ENCODE measurements at places on chromosomes 12 and 14.
A peak's percentile ranks its signal among the peaks of the same experiment; 100 is the strongest.

DNA sequence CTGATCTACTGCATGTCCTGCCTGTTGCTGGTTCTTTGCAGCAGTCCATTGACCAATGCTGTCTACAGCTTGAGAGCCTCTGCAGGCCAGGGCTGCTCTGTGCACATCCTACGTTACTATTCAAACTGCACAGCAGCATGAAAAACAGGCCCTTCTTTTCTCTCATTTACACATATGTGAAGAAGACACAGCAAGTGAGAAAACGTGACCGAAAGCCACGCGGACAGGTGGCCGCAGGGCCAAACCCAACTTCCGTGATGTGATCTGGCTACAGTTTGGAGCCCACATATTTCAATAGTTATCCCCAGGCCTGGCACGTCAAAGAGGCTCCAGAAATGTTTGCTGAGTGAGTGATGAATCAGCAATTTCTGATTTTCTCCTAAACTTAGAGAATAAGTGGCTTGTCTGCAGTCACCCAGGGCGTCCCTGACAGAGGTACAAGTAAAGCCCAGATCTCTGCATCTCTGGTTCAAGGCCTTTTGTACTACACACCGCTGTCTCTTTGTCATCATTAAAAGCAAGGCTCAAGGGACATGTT lies 17.9 kb upstream of the TCL1B start:
- DNase-seq = no peak

DNA sequence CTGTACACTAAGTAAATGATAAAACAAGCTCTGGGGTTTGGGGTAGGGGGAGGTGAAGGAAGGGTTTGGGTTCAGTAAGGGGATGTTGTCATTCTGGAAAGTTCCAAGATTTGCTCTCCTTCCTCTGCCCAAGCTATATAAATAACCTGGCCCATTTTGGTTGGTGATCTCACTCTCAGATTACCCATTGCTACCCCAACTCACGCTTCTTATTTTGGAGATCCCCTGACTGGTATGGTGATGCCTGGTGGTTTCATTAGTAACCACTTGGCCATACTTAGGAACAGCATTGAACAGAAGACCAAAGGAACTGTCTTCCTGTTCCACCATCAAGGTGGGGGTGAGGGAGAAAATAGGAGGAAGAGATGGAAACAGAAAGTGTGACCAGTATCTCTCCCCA lies 259.6 kb upstream of the TBX3 start:
- DNase-seq = no peak

- DNase-seq = no peak
Measured at GRCh38 chr14:104778694-104779331, 16.7 kb downstream of the AKT1 start.

DNA sequence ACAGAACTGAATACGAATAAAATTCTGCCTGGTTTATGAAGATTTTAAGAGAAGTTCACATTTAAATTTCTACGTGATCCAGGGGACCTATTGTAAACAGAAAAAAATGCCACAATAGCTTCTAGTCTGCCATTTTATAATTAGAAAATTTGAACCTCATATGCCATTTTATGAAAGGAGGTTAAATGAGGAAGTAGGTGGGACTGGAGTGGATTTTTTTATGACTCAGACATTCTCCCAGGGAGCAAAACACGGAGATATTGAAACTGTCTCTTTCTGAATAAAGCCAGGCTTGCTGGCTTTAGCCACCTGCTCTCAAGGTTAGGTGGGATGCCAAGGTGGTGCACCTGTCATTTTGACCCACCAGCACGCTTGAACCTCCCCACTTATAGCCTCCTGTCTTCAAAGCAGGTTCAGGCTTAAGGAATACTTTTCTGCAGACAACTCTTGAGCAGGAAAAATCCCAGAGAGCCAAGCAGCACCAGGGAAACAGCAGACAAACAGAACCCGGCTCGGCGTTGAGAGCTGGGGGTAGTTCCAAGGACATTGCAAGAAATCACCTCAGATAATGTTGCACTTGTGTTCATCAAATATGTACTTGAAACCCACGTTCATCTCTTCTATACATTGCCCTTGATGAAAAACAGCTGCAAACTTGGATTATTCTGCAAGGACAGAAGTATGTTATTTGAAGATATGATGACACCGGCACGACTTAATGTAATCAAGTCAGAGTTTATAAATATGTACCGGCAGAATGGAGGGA lies 203.7 kb downstream of the PPM1H start:
- DNase-seq = no peak

DNA sequence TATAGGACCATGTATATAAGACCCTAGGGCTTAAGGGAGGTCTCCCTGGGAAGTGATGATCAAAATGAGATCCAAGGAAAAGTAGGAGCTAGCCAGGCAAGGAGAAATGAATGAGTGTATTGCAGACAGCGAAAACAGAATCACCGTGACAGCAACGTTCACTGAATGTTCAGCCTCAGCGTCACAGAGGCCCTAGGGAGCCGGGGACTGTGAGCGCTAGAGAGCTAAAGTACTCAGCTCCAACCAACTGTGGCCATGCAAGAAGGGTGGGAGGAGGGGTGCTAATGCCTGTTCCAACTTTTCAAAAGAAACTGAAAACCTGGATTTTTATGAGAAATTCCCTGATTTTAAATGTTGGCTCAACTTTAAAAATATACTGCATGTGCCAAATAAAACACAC lies 105.5 kb upstream of the CCND2 start:
- no peak for DNase-seq

GRCh38 chr12:51156245-51156765 lies 16.6 kb downstream of the TFCP2 start:
- no peak for DNase-seq

DNA sequence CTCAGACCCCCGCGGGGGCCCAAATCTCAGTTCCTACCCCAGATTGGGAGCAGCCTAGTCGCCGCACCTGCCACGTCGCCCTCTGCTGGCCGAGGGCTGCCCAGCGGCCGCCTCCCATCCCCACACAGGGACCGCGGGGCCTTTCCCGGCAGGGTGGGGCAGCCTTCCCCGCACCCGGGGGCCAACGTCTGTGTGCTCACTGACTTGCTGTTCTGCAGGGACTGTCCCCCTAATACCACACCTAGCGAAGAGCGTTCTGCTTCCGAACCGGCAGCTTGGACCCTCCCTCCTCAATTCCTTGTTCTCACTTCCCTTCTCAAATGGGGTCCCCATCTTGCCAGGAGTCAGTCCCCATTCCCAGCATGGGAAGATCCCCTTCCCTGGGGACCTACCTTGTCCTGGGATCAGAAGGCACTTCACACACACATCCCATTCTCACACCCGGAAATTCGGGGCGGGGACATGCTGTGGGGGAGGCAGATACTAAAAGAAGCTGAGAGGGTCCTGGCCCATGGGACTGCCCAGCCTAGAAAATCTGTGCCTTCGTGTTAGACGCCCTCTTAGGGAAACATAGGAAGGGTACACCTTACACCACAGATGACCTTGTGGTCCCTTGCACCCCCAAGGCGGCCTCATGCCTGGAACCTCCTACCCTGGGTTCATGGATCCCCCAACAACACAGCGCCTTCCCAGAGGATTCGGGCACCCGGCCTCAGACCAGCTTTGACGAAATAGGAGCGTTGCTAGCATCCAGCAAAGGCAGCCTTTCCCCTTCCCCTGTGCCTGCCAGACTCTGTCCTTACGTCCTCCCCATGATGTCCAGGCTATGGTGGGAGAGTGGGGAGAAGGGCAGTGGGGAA lies 16.4 kb downstream of the ACVRL1 start:
- peak; percentile 34 for DNase-seq

GRCh38 chr14:74265301-74265965 lies 26.2 kb downstream of the VSX2 start:
- no peak for DNase-seq

DNA sequence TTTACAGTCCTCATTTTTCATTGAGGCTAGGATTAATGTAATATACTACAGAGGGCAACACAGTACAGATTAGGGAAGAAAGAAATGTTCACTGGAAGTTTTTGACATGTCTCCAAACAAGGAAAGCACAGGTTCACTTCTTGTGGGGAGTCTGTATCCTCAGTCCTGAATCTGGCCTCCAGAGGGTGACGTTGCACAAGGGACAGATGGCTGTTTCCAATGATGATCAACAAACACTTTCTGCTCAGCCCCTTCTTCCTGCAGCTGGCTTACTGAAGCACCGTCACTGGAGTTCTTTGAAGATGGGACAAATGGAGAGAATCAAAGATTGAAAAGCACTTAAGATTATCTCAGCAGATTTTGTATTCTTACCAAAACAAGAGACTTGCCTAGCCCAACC lies 123.3 kb upstream of the OR4E1 start:
- DNase-seq = no peak

DNA sequence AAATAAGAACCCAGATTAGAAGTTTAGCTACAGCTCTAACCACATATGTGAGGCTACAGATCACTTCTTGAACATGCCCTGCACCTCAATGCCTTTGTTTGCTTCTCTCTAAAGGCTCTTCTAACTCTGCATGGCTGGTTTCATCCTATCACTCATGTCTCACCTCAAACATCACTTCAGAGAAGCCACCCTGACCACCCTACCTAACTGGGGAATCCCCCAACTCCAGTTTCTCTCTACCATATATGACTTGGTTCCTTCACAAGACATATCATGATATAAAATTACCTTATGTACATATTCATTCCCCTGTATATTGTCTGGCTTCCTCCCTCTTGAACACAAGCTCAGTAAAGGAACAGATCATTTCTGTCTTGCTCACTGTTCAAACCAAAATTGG lies 250.2 kb upstream of the GRIP1 start:
- no peak for DNase-seq

DNA sequence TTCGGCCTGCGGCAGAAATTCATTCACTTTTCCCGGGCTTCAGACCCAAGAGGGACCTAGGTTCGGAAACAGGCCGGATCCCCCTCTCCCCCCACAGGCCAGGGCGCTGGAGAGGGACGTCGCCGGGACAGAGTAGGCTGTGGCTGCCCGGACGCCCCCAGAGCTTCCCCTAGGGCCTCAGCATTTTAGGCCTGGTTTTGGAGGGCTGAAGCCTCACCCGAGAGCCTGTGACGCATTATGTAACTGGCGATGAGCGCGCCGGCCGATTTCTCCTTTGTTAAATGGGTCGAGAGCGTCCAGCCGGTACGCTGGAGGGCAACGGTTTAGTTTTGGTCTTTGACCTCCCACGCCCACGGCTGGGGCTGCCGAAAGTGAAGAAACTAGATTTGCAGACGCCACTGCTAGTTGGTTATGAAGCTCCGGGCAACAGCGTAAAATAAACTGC lies 657 bp downstream of the PEBP1 start:
- peak; percentile 5 for DNase-seq

- no peak for DNase-seq
Measured at GRCh38 chr14:99064262-99064954, 207.6 kb downstream of the BCL11B start.

- DNase-seq = no peak
Measured at GRCh38 chr12:79555028-79555925, 135.5 kb downstream of the PAWR start.

GRCh38 chr14:33019346-33019745 lies 80.7 kb downstream of the NPAS3 start:
- DNase-seq = no peak

DNA sequence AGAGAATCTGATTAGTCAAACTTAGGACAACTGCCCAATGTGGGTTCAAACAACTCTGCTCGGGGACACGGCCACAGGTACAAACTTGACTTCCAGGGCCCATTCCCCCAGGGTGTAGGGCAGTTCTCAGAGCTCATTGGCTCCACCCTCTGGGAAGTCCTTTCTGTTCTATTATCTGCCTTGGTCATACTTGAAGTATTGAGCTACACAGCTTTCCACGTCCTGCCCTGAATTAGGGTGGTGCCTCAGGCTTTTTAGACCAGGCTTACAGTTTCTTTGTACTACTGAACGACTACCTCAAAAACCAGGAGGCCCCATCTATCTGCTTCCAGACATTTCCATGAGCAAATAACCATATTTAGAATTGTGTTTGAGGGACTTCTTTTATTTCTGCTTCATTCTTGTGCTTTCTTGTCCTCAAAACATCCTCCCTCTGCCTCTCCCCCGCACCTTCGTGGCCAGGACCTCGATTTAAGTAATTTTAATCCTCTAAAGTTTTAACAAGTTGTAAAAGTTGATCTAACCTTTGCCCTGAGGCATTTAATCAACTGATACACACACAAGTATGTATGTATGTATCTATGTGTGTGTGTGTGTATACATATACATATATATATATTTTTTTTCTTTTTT lies 281.7 kb upstream of the AMIGO2 start:
- DNase-seq = no peak

DNA sequence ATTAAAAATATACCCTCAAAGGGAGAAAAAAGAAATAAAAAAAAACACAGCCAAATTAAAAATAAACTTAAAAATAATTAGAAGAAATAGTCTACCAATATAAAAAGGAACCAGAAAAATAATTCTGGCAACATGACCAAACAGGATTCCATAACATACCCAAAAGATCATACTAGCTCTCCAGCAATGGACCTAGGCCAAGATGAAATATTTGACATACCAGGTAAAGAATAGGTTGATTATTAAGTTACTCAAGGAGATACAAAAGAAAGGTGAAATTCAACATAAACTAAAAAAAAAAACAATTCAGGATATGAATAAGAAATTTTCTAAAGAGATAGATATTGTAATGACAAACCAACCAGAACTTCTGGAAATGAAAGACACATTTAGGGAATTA lies 121.3 kb upstream of the SCAF11 start:
- no peak for DNase-seq

- no peak for DNase-seq
Measured at GRCh38 chr12:71771069-71771468, 16.4 kb downstream of the RAB21 start.

DNA sequence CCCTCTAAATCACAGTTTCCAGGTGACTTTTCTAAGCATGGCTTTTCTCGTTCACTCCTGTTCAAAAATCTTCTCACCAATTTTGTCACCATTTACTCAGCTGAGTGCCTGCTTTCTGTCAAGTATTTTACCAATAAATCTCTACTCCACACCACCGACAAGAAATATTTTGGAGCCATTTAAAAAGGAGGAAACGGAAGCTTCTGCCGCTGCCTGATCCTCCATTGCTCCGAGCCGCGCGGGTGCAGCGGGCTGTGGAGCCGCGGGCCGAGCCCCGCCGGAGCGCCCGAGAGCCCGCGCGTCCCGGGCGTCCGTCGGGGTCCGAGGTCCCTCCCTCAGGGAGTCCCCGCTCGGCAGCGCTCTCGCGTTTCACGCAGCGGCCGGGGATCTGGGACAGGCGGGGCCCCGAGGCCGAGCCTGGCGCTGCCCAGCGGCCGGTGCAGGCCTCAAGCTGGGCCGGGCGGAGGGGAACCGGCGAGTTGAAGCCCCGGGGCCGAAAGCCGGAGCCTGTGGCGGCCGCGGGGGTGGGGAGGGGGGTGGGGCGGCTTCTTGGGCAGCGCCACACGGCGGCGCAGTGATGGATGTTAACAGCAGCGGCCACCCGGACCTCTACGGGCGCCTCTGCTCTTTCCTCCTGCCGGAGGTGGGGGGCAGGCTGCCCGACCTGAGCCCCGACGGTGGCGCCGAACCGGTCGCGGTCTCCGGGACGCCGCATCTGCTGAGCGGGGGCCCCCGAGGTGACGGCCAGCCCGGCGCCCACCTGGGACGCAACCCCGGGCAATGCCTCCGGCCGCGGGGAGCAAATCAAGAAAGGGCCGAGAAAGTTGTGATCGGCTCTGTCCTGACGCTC lies 1.1 kb upstream of the HEBP1 start:
- DNase-seq = no peak

GRCh38 chr12:70365648-70366518 lies at the start of gene KCNMB4:
TSS of gene KCNMB4 (plus strand) at chr12:70366290. CDS start at chr12:70366735, 445 bp downstream.
- DNase-seq = no peak

GRCh38 chr14:103629503-103630121 lies 601 bp downstream of the KLC1 start:
- no peak for DNase-seq

Data from stimulated activated CD8-positive, alpha-beta memory T cell treated with anti-CD3 and anti-CD28 coated beads, Interleukin-4, amount 100 ng/mL, for 1 hour (primary cell).